Fibroblast of the aortic adventitia (primary cell): ENCODE measurements at places on chromosomes 1 and 21.

GRCh38 chr1:156136970-156137483 lies 16.4 kb upstream of the SEMA4A start:
- DNase-seq: no peak

DNA sequence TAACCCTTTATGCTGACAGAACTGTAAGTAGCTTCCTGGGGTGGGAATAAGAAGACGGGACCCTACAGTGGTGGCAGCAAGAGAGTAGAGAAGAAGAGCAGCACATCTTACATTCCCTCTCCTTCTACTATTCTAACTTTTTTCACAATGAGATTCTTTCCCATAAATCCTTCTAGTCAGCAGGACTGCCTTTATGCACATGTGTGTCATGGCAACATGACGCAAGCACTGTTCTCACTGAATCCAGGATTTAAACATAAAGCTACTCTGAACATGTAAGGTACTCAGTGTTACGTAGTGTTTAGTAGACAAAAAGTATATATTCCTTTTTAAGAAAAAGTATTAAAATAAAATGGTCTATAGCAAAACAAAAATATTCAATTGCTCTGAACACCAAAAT lies 309.7 kb upstream of the LYPLAL1 start:
- DNase-seq: no peak

- no peak for DNase-seq
Observed at GRCh38 chr1:239764546-239764945, 327.1 kb upstream of the FMN2 start.

DNA sequence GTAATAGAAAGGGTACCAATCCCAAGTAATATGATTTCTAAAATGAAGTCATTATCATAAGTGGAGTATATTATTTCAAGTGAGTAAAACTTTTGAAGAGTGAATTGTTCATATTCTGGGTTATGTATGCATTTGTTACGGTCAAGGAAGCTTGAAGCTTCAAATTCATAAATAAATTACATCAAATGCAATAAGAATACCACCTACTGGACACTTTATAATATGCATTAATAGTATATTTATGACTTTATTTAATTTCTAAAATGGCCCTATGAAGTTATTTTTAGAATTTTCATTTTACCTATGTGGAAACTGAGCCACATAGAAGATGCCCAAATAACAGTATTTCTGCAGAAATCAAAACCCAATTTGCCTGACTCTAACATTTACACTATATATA lies 260.6 kb downstream of the SMYD3 start:
- DNase-seq: peak; percentile 7

DNA sequence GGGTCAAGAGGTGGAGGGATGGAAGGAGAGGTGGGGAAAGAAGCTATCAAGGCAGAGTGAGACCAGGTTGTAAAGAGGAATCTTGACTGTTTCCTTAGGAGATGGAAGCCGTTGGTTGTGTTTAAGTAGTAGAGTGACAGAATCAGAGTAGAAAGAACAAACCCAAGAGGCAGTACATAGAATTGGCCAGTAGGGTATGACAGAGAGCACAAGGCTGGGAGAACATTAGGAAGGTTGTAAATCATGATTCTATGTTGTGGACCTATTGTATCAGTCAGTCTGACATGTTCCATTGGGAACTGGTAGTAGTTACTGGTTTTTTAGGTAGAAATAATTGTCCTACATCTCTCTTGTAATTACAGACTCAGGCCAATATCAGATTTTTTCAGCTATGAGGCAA lies 486.9 kb upstream of the USP24 start:
- DNase-seq: peak; percentile 42

DNA sequence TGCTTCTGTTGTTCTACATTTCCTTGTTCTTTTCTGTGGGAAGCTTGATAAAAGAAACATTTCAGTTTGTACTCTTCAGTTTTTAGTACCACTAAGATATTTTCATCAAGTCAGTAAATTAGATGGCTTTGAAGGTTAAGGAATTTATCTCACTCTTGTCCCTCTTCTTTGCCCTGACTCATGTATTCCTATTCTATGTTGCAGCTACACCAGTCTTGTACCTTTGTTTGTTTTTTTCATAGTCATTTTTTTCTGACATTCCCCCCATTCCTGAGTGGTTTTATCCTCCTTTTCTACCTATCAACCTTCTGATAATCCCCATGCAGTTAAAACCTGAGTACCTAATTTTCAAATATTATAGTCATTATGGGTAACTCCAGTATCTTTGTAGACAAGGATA lies 65.4 kb downstream of the MAST2 start:
- no peak for DNase-seq

- DNase-seq: no peak
Observed at GRCh38 chr1:58724483-58724882, 24.6 kb upstream of the MYSM1 start.

- DNase-seq: no peak
Observed at GRCh38 chr1:202238914-202239313, 45.3 kb downstream of the LGR6 start.

- DNase-seq: no peak
Observed at GRCh38 chr21:44724926-44725325, 13.6 kb upstream of the TSPEAR start.

DNA sequence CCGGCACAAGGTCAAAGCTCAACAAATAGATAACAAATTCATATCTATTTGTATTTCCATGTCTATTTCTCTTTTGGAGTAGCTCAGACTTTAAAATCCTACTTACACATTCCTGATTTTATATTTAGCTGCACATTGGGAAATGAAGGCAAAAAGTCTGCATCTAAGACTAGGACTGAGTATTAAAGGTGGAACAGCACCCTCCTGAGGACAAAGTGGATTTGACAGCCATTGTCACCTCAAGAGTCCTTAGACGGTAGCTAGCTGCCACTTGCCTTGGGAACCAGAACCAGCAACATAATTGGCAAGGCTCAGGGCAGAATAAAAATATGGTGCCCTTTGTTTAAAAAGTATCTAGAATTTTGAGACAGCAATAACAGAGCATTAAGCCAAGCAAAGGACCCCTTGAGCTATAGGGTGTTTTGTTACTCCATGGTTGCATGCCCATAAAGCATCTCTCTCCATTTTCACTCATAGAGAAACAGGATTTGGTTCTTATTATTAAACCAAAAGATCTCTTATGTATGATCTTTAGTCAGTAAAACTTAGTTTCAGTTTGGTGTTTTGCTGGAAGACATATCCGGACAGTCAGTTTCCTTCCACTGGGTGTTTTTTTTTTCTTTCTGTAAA lies 30.0 kb upstream of the SGIP1 start:
- DNase-seq: peak; percentile 83

GRCh38 chr1:116389013-116389412 lies 16.0 kb downstream of the ATP1A1 start:
- DNase-seq: no peak

DNA sequence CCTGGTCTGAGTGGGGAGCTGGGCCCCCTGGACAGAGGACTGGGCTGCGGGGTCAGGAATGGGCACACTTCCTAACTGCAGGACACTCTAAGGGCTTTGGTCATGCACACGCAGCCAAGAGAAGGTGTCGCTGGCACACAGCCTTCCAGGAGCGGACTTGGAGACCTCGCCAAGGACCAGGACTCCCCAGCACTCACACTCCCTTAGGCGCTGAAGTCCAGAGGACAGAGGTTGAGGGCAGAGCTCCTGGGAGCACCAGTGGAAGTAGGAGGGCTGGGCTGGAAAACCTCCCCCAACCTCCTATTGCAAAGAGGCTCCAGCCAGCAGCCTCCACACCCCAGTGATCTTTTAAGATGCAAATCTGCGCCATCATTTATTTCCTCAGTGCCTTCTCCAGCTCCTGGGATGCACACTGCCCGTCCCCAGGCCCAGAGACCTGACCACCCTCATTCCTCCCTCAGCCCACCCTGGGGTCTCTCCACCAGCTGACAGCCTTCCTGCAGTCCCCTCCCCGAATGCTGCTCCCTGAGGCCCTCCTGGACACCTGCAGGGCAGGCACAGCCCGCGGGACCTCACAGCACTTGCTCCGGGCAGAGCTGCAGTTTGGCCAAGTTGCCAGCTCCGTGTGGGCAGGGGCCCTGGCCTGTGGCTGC lies 3.0 kb downstream of the TSPEAR start:
- DNase-seq: no peak
